ENCODE measurements at places on chromosomes 2 and 18.

DNA sequence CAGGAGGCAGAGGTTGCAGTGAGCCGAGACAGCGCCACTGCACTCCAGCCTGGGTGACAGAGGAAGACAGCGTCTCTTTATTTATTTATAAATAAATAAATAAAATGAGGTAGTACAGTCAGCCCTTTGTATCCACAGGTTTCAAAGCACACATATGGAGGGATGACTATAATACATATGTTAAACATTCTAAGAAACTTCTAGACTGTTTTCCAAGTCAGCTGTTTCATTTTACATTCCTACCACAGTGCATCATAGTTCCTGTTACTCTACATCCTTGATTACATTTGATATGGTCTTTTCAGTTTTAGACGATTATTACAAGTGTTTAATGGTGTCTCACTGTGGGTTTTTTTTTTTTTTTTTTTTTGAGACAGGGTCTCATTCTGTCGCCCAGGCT lies 157.6 kb downstream of the ATAD2B start:
- no peak for DNase-seq

DNA sequence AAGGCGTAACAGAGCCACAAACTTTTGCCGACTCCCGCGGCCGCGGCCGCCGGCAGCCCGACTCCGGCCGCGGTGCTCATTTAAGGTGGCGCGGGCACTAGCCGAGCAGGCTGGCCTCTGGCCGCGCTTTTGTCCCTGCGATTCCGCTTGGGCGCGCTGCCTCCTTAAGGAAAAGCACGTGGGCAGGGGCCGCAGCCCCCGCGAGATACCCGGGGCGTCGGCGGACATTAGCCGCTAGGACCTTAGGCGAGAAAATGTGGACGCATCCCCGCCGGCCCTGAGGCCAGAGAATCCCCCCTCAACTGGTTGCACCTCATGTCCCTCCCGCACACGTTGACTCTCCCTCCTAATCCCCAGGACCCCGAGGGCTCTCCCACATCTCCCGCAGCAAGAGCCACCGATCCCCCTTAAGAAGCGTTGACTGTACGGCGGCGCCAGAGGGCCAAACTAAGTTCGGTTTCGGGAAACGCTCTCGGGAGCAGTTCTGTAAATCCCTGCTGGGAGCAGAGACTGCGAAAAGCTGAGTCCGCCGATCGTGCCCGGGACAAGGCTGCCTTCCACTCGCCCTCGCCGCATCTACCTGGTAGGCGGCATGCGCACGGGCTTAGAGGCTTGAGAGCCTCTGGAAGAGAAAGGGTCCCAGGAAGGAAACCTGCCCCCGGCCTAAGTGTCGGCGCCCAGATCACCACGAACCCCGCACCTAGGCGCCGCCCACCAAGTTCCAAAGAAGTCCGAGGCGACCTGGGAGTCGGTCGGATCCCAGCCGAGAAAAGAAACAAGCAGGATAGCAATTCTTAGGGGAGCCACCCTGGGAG lies 1.8 kb upstream of the SATB2 start:
- DNase-seq = no peak

DNA sequence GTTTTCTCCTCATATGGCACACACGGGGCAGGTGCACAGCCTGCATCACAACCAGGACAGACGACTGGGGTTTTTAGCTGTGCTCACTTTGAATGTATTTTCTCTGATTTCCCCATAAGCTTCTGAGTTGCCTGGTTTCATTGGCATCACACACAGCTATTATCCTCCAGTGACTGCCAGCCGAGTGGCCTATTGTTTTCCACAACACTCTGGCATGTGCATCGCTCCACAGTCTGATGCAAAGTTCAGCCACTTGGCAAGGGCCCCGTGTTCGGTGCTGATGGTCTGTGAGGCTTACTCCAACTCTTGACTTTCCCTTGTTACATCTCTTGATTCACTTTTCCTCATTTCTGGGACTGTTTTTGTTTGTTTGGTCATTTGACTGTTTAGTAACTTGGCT lies 593.1 kb downstream of the CBLN2 start:
- DNase-seq = no peak

- no peak for DNase-seq
These were observed 459.5 kb upstream of the CDH20 start for GRCh38 chr18:60873708-60874107.

- no peak for DNase-seq
These were observed 170.3 kb downstream of the TTC32 start for GRCh38 chr2:19731515-19731914.

GRCh38 chr2:204401114-204401513 lies 144.2 kb upstream of the PARD3B start:
- no peak for DNase-seq

DNA sequence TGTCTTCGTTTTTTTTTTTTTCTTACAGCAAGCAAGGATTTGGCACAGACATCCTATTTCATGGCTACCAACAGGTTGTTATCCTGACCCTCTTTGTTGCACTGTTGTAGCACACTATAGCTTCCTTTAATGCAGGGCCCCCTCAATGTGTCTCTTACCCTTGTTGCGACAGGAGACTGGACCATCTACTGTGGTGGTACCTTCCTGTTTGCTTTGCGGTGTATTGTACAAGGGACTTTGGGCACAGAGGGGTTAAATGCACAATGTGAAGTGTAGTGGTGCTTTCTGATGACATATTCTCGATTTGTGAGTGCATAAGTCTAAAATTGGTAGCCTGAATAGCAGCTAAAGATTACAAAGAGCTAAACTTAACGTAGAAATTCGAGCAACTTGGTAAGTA lies 27.5 kb downstream of the CCNT2 start:
- DNase-seq = no peak

GRCh38 chr18:72692595-72692994 lies 148.5 kb upstream of the CBLN2 start:
- DNase-seq = no peak

GRCh38 chr2:215791481-215791937 lies 221.8 kb downstream of the MREG start:
- no peak for DNase-seq

DNA sequence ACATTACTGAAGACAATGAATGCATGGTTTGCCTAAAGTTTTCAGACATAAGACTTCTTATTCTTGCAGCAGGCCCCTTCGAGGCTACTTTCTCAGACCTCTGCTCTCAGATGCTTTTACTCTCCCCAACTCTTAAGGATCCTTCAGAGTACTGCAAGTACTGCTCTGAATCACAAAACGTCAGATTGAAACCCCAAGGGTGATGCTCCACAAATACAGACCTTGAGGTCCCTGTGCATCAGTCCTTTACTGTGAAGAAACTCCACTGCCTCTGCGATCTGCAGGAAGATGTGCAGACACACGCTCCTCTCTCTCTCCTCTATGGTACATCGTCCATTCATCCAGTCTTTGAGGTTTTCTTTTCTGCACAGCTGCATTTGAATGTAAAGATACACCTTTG lies 52.8 kb downstream of the EIF2AK3 start:
- DNase-seq = no peak

- no peak for DNase-seq
These were observed 10.1 kb downstream of the NTSR2 start for GRCh38 chr2:11659851-11660250.

- DNase-seq = no peak
These were observed 104.9 kb downstream of the STPG4 start for GRCh38 chr2:47050021-47050760.

DNA sequence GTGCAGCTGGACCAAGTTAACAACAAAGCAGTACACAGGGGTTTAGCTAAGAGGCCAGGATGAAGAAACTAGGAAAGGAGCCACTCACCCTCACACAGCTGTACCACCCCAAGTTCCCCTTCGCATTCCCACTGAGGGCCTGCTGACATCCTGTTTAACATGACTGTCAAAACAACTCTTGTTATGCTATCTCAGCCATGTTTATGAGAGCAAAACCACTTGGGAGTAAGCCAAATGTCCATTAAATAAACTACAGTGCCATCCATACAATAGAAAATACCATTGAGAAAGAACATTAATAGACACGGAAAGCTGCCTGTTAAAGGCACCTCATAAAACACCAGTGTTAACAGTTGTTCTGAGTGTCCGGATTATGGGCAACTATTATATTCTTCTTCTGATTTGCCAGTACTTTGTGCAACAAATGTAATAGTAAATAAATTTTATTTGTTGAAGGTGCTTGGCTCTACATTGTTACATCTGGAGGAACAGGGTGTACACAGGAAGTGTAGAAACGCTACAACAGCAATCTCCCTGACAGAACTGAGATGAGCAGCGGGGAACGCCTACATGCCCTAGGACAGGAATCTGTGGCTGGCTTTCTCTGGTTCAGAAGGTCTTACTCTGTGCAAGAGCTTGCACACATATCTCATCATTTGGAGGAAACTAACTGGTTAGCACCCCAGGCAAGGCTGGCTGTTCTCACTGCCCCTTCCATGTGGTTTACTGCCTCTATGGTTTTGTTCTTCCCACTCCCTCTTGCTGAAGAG lies 85.6 kb downstream of the EHD3 start:
- DNase-seq = no peak

DNA sequence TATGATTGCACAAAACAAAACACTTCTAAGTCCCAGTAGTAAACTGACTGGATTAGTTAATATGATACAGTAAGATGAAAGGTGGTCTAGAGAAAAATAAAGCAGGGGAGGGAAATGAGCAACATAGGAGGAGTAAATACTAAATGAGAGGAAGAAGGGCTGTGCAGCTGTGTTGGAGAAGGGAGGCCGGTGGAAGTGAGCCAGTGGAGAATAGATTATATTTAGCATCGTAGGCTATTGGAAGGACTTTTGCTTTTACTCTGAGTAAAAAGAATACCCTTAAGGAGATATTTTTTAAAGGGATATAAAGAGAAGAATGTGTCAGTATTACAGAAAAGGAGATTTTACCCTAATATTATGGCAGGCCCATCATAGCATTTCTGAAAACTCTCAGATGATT lies 12.7 kb downstream of the WDR75 start:
- DNase-seq = no peak

DNA sequence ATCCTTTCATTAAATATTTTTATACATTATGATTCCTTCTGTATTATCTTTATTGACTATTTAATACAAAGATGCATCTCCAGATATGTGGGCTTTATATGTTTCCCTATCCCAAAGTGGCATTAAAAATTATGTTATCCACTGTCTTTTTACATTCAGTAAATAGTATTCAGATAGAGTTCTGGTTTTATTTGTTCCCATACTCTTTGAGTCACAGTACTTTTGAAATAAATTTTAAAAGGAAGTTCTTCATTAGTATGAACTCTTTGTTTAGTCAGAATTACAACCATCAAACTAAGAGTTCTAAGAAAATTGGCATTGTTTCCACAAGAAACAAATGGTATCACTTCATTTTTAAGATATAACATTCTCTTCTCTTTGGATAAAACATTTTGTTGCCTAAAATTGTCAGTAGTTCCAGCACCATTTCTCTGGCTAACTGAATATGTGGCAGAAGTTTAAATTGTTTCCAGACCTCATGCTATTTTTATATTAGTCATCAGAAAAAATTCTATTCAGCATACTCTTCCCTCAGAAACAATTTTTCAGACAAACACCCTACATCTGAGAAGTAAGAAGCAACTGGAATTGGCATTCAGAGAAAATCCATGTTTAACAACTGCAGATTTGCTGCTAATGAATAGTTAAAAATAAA lies 88.5 kb upstream of the COL5A2 start:
- DNase-seq = no peak

DNA sequence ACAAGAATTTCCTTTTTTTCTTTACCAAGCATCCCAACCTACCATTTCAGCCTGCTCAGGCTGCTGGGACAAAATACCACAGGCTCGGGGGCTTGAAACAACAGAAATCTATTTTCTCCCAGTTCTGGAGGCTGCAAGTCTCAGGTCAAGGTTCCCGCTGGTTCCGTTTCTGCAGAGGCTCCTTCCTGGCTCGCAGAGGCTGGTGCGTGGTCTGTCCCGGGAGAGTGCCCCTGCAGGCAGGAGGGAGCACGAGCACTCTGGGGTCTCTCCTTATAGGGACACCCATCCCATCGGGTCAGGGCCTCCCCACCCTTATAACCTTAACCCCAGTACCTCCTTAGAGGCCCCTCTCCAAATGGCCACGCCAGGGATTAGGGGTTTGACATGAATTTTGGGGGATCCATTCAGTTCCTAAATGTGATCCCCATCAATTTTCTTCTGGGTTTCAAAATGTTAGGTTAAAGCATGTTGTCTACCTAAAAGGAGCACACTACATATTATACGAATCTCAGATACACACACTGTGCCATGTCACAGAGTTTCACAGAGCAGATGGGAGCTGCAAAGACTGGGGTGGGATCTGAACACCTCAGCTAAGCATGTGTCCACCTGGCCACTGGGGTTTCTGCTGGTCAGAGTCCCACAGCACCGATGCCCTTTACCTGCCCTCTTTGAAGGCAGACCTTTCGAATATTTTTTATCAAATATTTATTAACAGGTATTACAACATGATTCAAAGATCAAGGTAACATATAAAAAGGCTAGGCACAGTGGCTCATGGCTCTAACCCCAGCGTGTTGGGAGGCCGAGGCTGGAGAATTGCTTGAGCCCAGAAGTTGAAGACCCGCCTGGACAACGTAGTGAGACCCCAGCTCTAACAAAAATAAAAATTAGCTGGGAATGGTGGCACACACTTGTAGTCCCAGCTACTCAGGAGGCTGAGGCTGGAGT lies 17.6 kb upstream of the ADI1 start:
- no peak for DNase-seq

GRCh38 chr18:56162311-56163265 lies 475.8 kb downstream of the TXNL1 start:
- DNase-seq = no peak
